Right forelimb (tissue), 1 donor: ENCODE measurements at places on chromosomes 1 and 21.

DNA sequence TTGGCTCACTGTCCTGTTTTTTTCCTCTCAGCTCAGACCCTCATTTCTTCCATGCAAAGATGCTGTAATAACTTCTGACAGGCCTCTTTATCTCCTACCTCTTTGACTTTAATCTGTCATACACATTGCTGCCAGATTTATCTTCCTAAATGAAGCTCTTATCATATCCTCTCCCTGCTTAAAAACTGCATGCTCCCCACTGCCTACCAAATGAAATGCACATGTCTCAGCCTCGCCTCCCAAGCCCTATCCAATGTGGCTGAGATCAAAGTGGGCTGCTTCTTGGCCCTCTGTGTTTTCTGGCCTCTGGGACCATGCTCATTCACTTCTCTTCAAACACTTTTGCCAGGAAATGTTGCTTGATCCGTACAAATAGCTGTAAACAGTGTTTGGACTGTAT is 38.3 kb downstream of the IRF2BP2 start:
- DNase-seq: no peak

DNA sequence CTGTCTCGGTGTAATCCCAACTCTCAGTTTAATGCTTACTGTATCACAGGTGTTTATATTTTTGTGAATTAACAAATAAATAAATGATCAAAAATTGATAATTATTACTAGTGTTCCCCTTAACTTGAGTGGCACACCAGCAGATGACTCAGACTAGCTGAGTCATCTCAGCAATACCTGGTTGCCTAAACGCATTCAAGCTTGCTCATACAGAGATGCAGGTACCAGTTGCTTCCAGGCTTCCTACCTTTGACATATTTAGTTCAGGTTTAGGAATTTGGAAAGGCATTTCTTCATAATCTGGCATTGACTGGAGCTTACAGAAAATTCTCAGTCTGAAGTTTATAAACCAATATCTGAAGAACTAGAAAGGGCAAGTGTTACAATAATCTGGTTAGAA is 78.9 kb upstream of the LMO4 start:
- no peak for DNase-seq

DNA sequence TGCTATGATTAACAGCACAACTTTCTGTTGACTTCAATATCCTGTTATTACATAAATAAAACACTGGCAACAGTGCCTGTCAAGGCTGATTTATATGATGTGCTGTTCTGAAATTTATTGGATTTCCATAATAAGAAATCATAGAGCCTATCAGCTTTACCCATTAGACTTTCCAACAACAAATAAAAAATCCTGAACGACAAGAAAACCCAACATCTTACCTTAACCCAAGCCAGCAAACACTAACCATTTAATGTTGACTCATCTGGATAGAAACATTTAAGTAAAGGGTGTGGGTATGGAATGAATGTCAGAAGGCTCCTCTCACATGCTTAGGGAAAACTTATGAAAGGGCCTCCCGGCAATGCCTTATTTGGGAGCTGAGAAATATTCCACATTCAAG is 165.1 kb downstream of the SLC45A1 start:
- no peak for DNase-seq

- DNase-seq: no peak
These were observed 13.9 kb downstream of the MEF2D start for GRCh38 chr1:156486421-156487344.

DNA sequence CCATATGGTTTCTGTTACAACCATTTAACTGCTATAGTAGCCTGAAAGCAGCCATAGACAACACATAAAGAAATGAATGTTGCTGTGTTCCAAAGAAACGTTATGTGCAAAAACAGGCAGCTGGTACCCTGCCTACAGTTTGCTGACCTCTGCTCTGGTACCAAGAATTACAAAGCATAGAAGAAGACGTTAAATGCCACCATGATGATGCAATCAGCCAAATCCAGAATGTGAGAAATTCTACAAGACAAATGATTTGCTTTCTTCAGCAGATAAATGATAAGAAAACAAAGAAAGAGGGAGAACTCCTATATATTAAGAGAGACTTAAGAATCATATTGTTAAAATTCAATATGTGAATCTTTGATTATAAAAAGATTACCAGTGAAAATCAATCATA is 97.8 kb upstream of the PDE4B start:
- DNase-seq: no peak

GRCh38 chr1:111251570-111251969 is 24.1 kb downstream of the CHI3L2 start:
- no peak for DNase-seq
